ENCODE measurements at places on chromosomes 6 and 20. TPM values are rescaled to one million over a fixed set of nuclear protein-coding genes. Genes with fewer than 3 reads are reported as not detected.
A peak's percentile ranks its signal among the peaks of the same experiment; 100 is the strongest.

- no peak overlapping the region for H3K27ac ChIP-seq
- H3K36me3 ChIP-seq = no peaks in the 10 kb centered on the region
- no peaks in the 10 kb centered on the region for H3K27me3 ChIP-seq
- H3K4me3 ChIP-seq = no peak overlapping the region
- no peak for DNase-seq
These were observed 73.5 kb downstream of the PREX1 start for GRCh38 chr20:48754292-48754691.

GRCh38 chr20:47568019-47568418 lies 66.3 kb downstream of the NCOA3 start:
- H3K27me3 ChIP-seq = no peaks in the 10 kb centered on the region
- no peak overlapping the region for H3K4me3 ChIP-seq
- H3K27ac ChIP-seq = peak overlapping the region; percentile 59
- H3K36me3 ChIP-seq = no peaks in the 10 kb centered on the region
- DNase-seq = peak; percentile 99
- H3K4me1 ChIP-seq = peaks cover 15% of the 10 kb centered on the region

DNA sequence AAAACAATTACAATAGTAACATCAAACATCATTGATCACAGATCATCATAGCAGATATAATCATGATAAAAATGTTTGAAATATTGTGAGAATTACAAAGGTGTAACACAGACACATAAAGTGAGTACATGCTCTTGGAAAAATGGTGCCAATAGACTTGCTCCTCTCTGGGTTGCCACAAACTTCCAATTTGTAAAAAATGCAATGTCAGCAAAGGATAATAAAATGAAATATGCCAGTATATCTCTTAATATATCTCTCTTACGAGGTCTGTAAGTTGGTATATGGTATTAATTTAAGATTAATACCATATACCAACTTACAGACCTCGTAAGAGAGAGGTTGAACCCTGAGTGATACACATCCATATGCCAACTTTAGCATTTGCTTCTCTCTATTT lies 13.4 kb upstream of the CST3 start:
- no peaks in the 10 kb centered on the region for H3K36me3 ChIP-seq
- H3K27me3 ChIP-seq = peaks cover 2% of the 10 kb centered on the region
- no peak overlapping the region for H3K27ac ChIP-seq
- no peak overlapping the region for H3K4me3 ChIP-seq
- no peaks in the 10 kb centered on the region for H3K4me1 ChIP-seq

DNA sequence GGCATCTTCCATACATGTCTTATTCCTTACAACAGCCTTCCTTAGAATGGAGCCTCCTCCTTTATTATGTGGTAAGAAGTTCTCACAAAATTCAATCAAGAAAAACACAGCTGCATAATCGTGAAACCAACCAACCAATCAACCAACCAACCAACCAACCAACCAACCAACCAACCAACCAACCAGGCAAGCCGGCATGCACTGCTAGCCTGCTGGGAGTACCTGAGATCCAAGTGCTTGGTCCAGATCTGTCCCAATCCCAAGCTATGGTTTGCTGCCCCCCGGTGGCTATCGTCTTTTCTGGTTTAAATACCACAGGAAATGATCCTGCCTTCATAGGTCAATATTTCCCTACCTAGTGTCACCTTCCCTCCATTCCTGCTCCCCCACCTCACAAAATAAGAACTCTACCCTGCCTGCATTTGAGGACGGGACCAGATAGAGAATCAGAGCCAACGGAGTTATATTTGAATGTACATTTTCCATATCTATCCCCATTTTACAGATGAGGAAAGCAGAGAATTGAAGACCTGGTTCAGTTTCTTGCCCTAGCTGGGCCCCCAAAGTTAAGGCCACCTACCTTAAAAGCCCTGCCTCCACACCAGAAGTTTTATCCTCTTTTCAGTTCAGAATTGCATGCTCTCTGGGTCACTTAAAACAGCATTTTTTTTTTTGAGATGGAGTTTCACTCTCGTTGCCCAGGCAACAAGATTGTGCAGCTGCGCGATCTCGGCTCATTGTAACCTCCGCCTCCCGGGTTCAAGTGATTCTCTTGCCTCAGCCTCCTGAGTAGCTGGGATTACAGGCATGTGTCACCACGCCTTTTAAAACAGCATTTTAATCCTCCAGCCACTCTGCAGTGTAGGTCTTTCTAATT lies 27.1 kb downstream of the RAB44 start:
- H3K27ac ChIP-seq = no peak overlapping the region
- DNase-seq = peak; percentile 27
- no peaks in the 10 kb centered on the region for H3K4me1 ChIP-seq
- no peaks in the 10 kb centered on the region for H3K27me3 ChIP-seq
- no peaks in the 10 kb centered on the region for H3K36me3 ChIP-seq

GRCh38 chr20:23043376-23043775 lies 6.1 kb downstream of the THBD start:
- peaks cover 7% of the 10 kb centered on the region for H3K4me1 ChIP-seq
- H3K27ac ChIP-seq = no peak overlapping the region
- DNase-seq = no peak
- peaks cover 30% of the 10 kb centered on the region for H3K27me3 ChIP-seq

GRCh38 chr6:22271081-22271480 lies 25.8 kb downstream of the PRL start:
- no peak overlapping the region for H3K27ac ChIP-seq
- no peaks in the 10 kb centered on the region for H3K4me1 ChIP-seq
- H3K4me3 ChIP-seq = no peak overlapping the region

DNA sequence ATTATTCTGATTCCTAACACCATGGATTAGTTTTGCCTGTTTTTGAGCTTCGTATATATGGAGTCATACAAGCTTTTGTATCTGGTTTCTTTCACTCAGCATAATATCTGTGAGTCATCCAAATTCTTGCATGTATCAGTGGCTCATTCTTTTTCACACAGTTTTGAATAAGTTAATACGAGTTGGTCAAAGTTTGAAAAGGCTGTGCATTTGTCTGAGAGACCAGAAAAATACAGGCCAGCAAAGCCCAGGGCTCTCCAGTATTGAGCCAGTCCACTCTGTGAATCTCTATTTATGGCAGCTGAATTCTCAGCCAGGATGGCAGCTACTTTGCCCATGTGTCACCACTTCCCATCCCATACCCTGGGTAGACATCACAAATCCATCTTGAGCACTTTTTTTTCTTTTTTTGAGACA lies 7.2 kb upstream of the CHMP4B start:
- no peak overlapping the region for H3K4me3 ChIP-seq
- no peaks in the 10 kb centered on the region for H3K36me3 ChIP-seq
- H3K27me3 ChIP-seq = no peaks in the 10 kb centered on the region
- H3K4me1 ChIP-seq = peaks cover 17% of the 10 kb centered on the region

GRCh38 chr6:169212436-169212835 lies 41.2 kb downstream of the THBS2 start:
- H3K4me1 ChIP-seq = peaks cover 27% of the 10 kb centered on the region
- H3K27ac ChIP-seq = no peak overlapping the region
- H3K4me3 ChIP-seq = peak overlapping the region; percentile 47
- H3K27me3 ChIP-seq = no peaks in the 10 kb centered on the region
- DNase-seq = no peak

Gene VSX1
- total RNA-seq = not detected

DNA sequence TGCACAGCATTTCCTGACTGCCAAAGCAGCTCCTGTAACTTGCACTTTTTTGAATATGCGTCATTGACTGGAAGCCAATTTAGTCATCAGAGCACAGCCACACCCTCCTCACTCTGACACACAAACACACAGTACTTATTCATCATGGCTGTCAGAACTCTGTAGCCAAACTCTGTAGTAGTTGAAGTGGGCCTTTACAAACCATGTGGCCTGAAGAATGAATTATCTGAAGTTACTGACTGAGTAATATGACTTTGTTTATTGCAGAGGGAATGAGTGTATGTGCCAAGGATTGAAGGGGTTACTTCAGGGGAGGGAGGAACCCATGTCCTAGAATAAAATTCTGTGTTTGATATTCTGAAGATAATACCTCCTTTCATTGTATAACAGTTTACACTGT lies 102.7 kb downstream of the FIG4 start:
- H3K27ac ChIP-seq = peak overlapping the region; percentile 89
- H3K36me3 ChIP-seq = no peaks in the 10 kb centered on the region
- no peaks in the 10 kb centered on the region for H3K27me3 ChIP-seq
- peaks cover 39% of the 10 kb centered on the region for H3K4me1 ChIP-seq
- H3K4me3 ChIP-seq = no peak overlapping the region

GRCh38 chr6:17656644-17657043 lies 50.1 kb downstream of the NUP153 start:
- H3K27ac ChIP-seq = no peak overlapping the region
- peaks cover 24% of the 10 kb centered on the region for H3K36me3 ChIP-seq
- no peak overlapping the region for H3K4me3 ChIP-seq
- H3K4me1 ChIP-seq = no peaks in the 10 kb centered on the region
- no peaks in the 10 kb centered on the region for H3K27me3 ChIP-seq
